Posterior cingulate gyrus (tissue), 11 donors: ENCODE measurements at places on chromosomes 11 and 22.

DNA sequence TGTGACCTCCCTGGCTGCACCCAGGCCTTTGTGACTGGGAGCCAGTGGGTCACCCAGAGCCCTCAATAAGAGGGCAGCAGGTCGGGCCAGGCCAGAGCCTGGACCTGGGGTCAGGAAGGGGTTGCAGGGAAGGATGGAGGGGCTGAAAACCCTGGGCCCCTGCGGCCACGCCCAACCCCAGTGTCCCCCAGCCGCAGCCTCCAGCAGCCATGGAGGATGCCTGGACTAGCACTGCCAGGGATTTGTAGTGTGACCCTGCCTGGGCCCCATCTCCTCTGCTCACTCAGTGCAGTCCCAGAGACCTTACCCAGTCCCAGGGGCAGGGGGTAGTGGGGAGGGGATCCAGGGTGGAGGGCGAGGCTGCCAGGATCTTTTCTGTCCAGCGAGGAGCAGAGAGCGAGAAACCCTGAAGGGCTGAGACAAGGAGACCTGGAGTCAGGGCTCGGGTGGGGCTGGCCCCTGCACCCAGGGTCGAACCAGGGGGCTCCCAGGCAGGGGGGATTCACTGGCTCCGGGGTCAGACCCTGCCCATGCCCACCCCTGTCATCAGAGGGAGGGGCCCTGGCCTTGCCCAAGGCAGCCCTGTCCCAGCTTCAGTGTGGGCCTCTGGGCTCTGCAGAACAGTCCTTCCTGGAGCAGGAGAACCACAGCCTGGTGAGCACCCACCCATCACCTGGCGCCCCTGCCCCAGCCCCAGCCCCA, 187.5 kb downstream of the IGLL1 start:
- no peak for DNase-seq

- DNase-seq, result no peak
Observed at GRCh38 chr11:94809251-94809650, 41.1 kb downstream of the AMOTL1 start.

GRCh38 chr11:14529321-14529720, 9.1 kb upstream of the PSMA1 start:
- DNase-seq, result no peak

DNA sequence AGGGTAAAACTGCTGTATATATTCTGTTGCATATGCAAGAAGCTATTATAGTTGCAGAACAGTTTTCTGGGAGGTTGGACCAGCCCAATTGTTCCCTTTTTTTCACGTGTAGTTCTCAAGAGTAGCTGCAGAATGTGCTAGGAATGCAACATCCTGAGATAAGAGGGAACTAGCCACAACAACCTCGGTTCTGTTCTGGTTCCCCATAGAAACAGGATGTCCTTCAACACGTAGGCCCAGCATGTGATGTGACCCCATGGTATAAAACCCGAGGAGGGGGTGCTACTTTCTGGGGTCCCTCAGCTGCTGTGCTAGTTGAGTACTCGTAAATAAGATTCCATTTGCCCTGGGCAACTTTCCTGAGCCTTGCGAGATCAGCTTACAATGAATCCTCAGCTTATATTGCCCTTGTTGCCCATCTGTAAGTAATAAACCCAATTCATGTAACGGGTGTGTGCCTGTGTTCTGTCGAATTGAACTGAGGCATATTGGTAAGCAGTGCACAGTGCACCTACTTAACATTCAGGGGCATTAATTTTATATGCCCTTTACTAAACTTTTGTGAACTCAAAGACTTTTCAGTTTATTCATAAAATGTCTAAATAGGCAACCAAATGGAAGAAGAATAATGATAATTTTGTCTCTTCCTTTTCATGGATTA, 23.0 kb upstream of the TRAF6 start:
- no peak for DNase-seq

- no peak for DNase-seq
Observed at GRCh38 chr11:86119077-86119476, 50.2 kb upstream of the PICALM start.

DNA sequence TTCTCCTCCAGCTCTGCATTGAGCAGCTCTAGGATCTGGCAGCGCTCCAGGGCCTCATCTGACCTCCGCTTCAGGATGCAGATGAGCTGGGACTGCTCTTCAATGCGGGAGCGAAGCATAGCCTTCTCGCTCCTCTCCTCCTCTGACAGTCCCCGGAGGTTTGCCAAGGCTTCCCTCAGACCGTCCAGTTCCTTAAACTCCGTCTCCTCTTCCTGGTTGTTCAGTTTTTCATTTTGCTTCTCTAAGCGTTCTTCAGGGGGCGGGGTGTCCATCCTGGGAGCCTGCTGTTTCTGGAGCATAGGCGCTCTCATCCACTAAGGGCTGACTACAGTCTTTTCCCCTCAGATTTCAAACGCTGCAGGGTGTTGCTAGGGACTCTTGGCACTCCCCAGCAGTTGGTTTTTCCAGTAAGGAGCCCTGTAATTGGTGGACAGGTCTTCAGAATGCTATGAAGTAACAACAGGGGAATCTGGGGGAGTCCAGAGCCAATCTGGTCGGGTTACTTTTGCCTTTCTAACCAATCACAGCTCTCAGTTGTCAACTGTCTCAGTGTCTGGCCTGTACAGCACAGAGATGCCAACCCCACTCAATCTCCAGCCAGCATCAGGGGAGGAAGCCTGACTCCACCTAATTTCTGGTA, at the start of gene CCDC89:
TSS of gene CCDC89 (minus strand) at position 376 of the 640 bp plus-strand sequence. CDS start at position 311, 65 bp downstream.
- DNase-seq, result peak; percentile 49

DNA sequence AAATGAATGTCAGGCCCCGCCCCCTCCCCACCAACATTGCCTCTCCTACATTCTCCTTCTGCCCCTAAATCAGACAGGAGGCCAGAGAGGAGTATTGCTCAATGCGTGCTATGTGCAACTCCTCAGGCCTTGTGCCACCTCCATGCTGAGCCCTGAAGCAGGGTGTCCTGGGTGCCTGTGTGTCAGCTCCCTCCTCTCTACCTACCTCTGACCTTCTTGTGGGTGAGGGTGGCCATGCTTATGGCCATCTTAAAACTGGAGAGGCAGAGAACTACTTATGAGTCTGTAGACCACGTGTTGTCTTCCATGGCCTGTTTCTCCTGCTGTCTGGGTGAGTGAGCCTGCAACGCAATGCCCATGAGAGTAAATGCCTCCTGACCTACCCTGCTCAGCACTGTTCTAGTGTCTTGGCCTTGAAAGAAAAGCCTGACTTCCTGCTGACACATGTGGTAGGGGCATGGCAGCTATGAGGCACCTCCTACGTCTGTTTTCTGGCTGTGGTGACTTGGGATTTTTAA, 10.5 kb downstream of the MCAM start:
- DNase-seq, result no peak

GRCh38 chr11:15705891-15706290, 591.2 kb downstream of the INSC start:
- DNase-seq, result no peak

DNA sequence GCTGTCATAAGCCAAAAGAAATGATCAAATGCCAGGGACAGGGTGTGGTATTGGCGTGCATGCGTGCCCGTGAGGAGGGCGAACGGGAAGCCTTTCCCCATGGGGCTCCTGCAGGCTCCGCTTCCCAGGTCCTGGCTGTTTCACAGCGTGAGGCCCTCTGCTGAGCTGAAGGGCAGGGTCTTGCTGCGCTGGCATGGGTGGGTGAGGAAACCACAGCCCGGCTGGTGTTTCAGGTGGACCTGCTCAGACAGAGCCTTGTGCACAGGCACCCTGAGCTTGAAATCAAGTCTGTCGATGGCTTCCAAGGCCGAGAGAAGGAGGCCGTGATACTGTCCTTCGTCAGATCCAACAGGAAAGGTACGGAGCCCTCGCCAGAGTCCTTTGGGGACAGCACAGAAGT, 31.4 kb downstream of the IGHMBP2 start:
- no peak for DNase-seq

- DNase-seq, result no peak
Observed at GRCh38 chr22:39282645-39283321, 36.6 kb downstream of the RPL3 start.

DNA sequence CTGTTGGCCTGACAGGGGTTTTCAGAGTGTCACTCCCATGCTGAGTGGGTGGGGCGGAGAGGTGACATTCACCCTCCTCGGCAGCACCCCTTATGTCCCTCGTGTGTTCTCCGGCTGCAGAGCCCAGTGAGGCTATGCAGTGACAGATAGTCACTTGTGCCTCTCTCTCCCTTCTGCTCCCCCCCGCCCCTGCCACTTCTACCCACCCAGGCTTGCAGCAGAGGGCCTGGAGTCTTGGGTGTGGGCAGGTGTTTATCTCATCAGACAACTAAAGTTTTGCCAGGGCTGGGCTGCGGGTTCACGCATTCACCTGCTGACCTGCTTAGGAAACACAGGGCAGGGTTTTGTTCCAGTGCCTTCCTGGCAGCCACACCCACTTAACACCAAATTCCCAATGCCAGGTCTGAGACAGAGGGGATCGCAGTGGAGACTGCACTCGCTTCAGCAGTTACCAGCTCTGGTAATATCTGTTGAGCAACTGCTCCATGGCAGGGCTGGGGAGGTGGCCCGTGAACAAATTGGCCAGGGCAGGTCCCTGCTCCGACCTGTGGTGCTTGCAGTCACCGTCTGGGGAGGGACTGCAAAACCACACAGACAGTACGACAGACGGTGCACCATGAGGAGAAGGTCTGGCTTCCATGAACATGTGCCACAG, 50.5 kb upstream of the ADA2 start:
- no peak for DNase-seq
